ENCODE measurements at places on chromosomes 6 and 20. TPM values are rescaled to one million over a fixed set of nuclear protein-coding genes. Genes with fewer than 3 reads are reported as not detected.

WFDC8 gene
- total RNA-seq: not detected

GRCh38 chr20:61457725-61458124 is 205.7 kb downstream of the CDH4 start:
- no peaks in the 10 kb centered on the region for H3K36me3 ChIP-seq
- H3K27me3 ChIP-seq: no peaks in the 10 kb centered on the region
- no peak for DNase-seq
- H3K4me1 ChIP-seq: no peaks in the 10 kb centered on the region

DNA sequence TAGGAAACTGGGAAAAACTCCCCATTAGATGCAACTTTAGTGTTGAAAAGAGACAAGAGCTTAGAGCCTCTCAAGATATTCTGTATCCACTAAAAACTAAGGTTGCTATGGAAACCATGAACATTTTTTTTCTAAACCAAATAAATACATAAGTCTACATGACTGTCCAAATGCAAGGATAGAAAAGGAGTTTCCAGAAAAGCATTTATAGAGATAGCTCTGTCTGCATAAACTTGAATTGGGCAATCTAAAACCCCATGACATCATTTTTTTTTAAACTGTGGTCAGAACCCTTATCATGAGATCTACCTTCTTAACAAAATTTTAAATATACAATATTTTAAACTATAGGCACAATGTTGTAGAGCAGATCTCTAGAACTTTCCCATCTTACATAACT is 36.4 kb upstream of the FAM83B start:
- DNase-seq: no peak
- H3K36me3 ChIP-seq: no peaks in the 10 kb centered on the region
- no peaks in the 10 kb centered on the region for H3K27me3 ChIP-seq
- no peaks in the 10 kb centered on the region for H3K4me1 ChIP-seq
- no peak overlapping the region for H3K27ac ChIP-seq
- H3K4me3 ChIP-seq: no peak overlapping the region

GRCh38 chr20:16368645-16369292 is 204.5 kb downstream of the KIF16B start:
- peaks cover 10% of the 10 kb centered on the region for H3K4me1 ChIP-seq
- no peaks in the 10 kb centered on the region for H3K27me3 ChIP-seq
- H3K36me3 ChIP-seq: no peaks in the 10 kb centered on the region
- peak; percentile 64 for DNase-seq
- no peak overlapping the region for H3K4me3 ChIP-seq
- no peak overlapping the region for H3K27ac ChIP-seq

DNA sequence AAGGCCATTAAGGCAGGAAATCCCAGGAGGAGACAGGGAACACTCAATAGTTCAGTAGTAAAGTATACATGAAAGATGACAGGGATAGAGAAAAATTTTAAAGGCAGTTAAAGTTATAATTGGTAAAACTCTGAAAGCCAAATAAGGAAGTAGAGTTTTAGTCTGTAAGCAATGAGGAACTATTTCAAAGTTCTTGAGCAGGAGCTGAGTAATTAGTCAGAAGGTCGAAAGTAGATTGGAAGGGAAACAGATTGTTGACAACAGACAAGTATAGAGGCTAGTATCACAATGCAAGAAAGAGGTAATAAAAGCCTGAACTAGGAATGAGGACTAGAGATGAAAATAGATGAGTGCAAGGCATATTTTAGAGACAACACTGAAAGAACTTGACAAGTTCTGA is 150.3 kb downstream of the CDK19 start:
- H3K36me3 ChIP-seq: peaks cover 5% of the 10 kb centered on the region
- no peak for DNase-seq
- no peaks in the 10 kb centered on the region for H3K4me1 ChIP-seq
- H3K27me3 ChIP-seq: no peaks in the 10 kb centered on the region
- no peak overlapping the region for H3K4me3 ChIP-seq
- no peak overlapping the region for H3K27ac ChIP-seq

TGM3 gene
- not detected for total RNA-seq

All from HepG2 (cell line).